ENCODE measurements at places on chromosomes 12 and 14.

DNA sequence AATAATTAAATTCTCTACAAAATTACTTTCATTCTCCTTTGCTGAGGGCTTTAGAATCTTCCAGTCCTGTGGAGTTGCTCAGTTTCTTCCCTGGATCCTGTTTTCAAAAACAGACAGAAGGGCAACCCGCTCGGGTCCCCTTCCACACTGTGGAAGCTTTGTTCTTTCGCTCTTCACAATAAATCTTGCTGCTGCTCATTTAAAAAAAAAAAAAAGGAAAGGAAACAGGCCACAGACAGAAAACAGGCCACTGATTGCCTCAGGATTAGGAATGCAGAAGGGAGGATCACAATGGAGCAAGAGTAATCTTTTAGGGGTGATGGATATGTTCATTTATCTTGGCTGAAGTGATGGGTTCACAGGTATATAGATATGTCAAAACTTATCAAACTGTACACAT is 29.5 kb upstream of the HIGD1C start:
- DNase-seq, result no peak

DNA sequence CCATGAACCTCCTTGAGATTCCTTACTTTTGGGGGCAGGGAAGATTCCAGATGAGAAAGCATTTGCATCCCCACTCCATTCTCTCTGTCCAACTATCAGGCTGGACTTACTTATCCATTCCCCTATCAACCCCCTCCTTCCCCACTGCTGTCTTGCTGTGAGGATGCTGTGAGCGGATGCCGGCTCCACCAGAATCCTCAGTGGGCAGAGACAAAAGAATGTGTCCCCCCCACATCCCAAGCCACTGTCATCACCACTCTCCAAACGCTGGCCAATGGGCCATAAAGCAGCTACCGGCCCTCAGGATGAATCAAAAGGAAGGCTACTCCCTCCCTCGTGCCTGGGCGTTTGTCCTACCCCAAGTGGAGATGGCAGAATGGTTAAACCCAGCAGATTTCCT is 173.0 kb upstream of the NTF3 start:
- no peak for DNase-seq

- DNase-seq, result no peak
Measured at GRCh38 chr12:13950502-13950901, 30.9 kb downstream of the GRIN2B start.

DNA sequence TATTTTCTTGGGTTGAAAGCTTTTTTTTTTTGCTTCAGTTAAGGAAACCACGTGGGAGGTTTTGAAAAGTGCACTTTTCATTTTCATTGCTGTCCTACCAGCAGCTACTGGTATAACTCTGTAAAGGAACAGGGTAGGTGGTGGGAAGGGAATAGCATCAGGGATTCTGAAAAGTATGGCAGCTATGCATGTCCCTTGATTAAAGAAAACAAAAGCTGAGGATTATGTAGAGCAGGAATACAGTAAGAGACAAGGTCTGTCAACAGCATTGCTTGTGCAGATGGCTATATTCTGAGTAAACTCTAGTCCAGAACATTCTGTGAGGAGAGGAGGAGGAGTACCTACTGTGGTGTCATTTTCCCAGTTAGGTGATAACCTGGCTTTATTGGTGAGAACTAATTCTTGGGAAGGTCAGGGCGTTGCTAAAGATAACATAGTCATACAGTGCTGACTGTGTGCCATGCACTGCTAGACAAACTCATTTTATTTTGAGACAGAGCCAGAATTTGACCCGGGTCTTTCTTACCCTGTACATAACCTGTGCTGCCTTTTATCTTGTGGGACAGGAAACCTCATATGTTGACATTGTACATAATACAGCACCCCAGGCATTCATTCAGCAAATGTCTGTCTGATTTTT is 80.3 kb upstream of the TRAF3 start:
- DNase-seq, result no peak

GRCh38 chr14:91252871-91253794 is 8.6 kb upstream of the GPR68 start:
- DNase-seq, result no peak

- DNase-seq, result no peak
Measured at GRCh38 chr12:45666396-45666795, 63.1 kb upstream of the ARID2 start.

DNA sequence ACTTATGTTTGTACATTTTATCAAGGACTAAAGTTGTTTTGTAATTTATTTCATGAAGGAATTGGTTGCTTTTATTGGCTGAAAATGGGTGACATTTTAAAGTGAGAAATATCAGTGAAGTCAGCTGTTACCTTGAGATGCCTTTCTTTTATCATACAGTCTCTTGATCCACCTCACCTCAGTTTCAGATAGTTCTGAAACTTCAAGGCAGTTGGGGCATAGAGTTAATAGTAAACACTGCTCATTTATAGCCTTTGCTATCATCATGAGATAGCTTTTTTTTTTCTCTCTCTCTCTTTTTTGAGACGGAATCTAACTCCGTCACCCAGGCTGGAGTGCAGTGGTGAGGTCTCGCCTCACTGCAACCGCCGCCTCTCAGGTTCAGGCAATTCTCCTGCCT is 76.7 kb downstream of the MON2 start:
- DNase-seq, result no peak

DNA sequence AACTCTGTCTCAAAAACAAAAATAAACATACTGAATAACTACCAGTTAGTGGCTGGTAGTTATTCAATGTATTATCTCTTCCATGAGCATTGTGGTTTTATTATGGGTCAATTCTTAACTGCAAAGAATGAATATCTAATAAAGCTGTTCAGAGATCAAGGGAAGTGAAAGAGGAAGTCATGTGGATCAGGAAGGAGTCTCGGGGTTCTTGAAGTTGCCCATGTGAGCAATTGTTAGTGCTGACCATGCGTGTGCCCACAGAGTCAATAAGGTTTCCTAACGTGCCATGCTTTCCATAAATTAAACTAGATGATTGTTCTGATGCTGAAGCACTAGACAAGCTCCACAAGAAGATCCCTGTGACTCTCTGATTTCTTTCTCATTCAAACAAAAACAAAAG is 136.5 kb upstream of the CPSF6 start:
- DNase-seq, result no peak

DNA sequence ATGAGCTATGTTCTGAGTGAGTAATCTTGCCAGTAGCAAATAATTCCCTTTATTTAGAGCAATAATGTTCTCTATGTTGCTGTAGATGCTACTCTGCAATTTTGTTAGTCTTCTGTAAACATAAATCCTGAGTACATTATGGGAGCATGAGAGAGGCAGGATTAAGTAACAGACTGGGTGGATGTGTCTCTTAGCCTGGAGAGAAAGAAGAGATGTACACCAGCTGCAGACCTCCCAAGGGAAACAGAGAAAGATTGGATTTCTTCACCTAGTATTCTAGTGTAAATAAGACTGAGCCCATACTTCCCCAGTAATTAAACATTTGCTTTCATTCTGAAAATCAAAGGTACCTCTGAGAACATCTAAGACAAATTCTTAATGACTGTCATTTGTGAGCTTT is 564.0 kb downstream of the TRHDE start:
- no peak for DNase-seq

- peak; percentile 56 for DNase-seq
Measured at GRCh38 chr14:101961011-101961721, 3.2 kb upstream of the DYNC1H1 start.

GRCh38 chr12:105382771-105383622 is 52.5 kb downstream of the C12orf75 start:
- no peak for DNase-seq

Measured in stimulated activated CD4-positive, alpha-beta T cell treated with anti-CD3 and anti-CD28 coated beads, TNF-alpha, amount 100 ng/mL, for 24 hours (primary cell).